ENCODE measurements at places on chromosomes 1 and 21.

GRCh38 chr1:85490270-85490985 lies 25.5 kb upstream of the DDAH1 start:
- DNase-seq = no peak

- no peak for DNase-seq
These were observed 30.8 kb downstream of the CD2 start for GRCh38 chr1:116785006-116785405.

DNA sequence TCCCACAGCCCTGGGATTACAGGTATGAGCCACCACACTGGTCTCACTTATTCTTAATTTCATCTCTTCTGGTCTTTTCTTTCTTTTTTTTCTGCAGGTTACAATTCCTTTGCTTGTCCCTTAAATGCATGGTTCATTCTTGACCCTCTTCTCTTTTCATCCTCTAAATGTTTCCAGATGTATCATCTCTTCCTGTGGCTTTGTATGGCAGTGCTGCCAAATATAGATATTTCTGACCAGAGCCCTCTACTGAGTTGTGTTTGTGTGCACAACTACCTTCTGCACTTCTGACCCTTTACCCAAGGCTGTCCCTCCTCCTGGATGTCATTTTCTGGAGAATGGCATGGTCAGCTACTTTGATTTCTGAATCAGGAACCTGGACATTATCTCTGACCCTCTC lies 32.5 kb downstream of the OLFML3 start:
- no peak for DNase-seq

DNA sequence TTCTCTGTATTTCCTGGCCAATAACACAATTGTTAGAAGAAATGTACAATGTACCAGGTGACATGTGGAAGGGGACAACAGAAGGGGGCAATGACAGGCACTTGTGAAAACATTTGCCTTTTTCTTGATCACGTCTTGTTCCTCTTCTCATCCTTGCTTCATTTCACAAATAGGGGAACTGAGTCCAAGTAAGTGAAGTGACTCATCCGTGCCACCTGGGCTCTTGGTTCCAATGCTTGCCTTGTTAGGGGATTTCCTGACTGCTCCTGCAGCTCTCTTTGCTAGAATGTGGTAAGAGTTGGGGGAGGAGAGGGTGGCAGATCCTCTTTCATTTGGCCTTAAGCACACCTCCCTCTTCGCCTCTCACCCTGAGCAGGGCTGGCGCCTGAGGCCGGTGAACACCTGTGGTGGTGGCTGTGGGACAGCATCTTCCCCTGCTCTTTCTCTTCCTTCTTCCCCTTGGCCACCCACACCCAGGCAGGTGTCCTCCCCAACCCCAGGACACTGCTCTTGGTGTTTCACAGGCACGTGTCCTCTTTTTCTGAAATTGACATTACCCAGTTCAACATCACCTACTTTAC lies 2.2 kb upstream of the RHEX start:
- DNase-seq = peak; percentile 5

- no peak for DNase-seq
These were observed 4.2 kb upstream of the PTPN22 start for GRCh38 chr1:113875714-113876113.

DNA sequence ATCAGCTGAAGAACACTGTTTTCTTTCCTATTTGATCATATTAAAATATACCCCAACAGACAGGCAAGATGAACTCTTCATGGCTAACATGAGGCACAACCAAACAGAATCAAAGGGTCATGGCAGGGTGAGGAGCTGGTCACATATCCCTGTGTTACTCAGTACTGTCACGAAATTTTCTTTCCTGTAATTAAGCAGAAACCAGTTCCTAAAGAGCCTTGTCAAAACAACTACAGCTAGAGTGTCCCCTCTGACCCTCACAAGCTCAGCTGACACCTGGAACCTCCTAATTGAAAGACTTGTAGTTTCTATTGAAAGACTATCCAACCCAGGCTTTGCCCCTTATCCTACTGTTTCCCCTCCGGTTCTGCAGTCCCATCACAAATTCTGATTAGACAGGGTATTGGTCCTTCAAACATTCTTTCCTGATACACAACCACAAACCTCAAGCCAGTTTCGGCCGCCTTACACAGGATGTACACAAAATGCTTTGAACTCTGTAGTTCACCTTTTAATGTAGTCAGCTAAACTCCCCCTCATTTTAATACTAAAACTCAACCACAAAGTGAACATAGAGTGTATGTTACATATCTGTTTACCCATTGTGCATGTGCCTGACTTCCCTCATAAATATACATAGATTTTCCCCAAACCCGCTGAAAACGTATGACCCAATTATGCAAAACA lies 651.9 kb downstream of the MRPL39 start:
- no peak for DNase-seq

- DNase-seq = no peak
These were observed 19.3 kb upstream of the SLC35A3 start for GRCh38 chr1:99950486-99950885.

DNA sequence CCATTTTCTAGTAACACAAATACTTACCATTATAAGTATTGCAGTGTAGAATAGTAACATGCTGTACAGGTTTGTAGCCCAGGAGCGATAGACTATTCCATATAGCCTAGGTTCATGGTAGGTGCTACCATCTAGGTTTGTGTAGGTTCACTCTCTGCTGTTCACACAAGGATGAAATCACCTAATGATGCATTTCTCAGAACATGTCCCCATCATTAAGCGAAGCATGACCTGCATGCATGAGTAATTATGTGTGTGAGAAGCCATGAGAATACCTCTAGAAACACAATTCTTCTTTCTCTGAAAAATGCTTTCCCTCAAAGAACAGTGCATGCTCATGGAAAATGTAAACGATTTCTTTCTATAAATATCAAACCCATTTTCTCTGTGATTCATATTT lies 69.3 kb downstream of the NR5A2 start:
- DNase-seq = no peak

GRCh38 chr1:67522001-67522441 lies 91.8 kb upstream of the SERBP1 start:
- no peak for DNase-seq

- no peak for DNase-seq
These were observed 66.5 kb upstream of the IGSF21 start for GRCh38 chr1:18041102-18041501.

DNA sequence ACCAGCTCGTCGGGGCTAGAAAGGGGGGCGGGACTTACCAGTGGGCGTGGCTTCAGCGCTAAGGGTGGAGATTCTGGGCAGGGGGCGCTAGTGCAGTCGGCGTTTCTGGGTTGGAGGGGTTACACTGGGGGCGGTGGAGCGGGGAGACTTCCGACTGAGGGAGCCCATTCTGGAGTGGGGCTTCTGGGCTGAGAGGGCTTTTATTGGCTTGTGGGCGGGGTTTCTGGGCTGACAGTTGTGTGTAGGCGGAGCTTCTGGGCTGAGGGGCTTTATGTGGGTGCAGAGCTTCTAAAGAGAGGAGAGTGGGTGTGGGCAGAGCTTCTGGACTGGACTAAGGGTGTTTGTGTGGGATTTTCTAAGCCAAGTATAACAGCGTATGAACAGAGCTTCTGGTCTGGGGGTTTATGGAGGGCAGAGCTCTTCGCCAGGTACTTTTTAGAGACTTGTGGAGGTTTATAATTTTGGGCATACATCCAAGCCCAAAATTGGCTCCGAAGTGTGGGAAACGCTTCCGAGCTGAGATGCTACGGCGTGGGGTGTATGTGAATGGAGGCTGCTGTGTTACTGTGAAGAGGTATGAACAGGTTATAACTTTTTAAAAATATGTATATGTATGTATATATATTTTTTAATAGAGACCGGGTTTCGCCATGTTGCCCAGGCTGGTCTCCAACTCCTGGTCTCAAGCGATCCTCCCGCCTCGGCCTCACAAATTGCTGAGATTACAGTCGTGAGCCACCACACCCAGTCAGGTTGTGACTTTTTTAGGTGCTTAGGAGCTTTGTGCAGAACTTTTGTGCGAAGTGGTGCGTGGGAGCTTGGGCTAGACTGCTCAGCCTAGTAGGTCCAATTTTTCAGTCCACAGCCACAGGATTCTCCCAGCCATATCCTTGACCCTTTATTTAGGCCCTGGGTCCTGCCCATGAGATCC lies 825 bp downstream of the TMEM39B start:
- no peak for DNase-seq

- peak; percentile 63 for DNase-seq
These were observed 27.2 kb upstream of the EPS8L3 start for GRCh38 chr1:109790735-109791494.

DNA sequence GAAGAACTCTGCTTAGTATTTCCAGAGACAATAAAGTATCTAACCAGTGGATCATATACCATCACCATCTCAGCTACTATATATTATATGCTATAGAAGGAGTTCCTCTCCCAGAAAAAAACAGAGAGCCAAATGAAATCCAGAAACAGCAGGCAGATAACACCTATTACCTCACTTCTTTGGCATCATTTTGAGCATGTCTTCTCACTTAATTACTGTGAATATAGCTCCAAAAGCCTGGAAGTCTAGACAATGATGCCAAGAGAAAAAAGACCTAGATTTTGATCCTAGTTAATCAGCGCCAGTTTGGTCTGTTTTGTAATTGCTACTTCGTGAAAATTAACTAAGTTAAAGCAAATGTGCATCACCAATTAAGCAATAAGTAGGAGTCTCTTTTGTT lies 131.3 kb downstream of the EIF4G3 start:
- DNase-seq = no peak

DNA sequence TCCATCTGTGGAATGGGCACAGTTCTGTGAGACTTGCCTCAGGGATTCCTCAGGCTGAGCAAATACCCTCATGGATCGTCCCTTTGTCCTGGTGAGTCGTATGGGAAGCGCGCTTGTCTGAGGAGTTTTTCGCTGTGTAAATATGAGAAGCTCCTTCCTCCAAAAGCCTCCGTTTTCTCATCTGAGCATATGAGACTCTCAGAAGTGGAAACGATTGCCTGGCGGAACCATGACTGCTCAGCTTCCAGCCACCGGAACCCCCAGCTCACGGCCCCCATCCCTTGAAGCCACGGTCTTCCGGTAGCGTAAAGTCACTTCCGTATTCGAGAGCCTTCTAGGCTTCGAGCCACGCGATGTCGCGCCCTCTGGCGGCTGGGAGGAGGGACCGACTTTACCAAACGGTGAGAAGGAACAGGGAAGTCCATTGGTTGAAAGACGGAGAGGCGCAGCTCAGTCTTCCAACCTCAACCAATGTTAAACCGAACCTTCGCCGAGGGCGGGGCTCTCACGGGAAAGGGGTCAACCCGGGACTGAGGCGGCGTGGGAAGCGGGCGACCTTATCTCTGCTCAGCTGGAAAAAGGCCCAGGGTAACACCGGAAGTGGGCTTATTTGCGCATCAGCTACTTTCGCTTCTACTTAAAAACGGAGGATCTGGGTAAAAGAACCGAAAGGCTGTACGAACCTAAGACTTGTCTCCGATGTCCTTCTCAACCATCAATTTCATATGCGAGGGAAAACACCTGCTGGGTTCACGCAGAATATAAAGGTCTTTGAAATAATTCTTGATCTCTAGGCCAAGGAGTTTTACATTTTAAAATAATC lies 46.3 kb downstream of the AZIN2 start:
- peak; percentile 97 for DNase-seq
